ENCODE measurements at places on chromosomes 11 and 22.

GRCh38 chr11:120688163-120688562 is 176.6 kb downstream of the GRIK4 start:
- DNase-seq: no peak

DNA sequence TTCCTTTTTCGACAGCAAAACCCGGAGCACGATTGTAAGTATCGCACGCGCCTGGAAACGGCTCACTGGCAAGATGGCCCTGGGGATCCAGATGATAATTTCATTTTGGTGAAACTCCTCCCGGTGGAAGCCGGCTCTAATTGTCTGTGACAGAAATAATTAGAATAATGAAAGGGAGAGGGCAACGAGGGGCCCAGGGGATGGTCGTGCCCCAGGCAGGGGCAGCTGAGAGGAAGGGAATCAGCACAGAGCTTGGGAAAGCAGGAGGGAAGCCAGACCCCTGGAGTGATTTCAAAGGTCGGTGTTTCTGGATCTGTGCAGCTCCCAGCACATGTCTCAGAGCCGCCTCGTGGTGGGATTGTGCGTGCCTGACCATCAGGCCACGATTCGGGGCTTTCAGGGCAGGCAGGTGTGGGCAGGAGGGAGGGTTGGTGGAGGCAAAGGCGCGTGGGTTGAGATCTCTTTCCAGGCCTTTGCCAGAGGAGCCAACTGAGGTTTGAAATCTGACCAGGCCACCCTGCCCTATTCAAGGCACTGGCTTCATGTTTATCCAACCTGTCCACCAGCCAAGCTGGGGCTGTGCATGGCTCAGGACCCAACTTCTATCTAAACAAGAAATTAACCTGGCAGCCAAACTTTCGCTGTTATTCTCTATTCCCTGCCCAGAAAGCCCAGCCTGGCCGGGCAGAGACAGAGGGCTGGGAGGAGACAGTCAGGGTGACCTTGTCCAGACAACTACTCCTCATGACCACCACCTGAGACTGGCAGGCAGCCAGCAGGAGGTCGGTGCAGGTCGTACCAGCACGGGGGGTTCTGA is 27.8 kb downstream of the ANO1 start:
- DNase-seq: no peak

GRCh38 chr11:44997566-44997965 is 46.9 kb upstream of the TP53I11 start:
- no peak for DNase-seq

- DNase-seq: no peak
These were observed at the start of gene TTLL12 for GRCh38 chr22:43186272-43187170. Gene TTLL12, minus strand, starts transcription at chr22:43187134. Its CDS starts 65 bp downstream, at chr22:43187069.

- DNase-seq: no peak
These were observed 15.7 kb downstream of the STX3 start for GRCh38 chr11:59770869-59771268.

- no peak for DNase-seq
These were observed 50.4 kb downstream of the GDPD4 start for GRCh38 chr11:77250881-77251640.

DNA sequence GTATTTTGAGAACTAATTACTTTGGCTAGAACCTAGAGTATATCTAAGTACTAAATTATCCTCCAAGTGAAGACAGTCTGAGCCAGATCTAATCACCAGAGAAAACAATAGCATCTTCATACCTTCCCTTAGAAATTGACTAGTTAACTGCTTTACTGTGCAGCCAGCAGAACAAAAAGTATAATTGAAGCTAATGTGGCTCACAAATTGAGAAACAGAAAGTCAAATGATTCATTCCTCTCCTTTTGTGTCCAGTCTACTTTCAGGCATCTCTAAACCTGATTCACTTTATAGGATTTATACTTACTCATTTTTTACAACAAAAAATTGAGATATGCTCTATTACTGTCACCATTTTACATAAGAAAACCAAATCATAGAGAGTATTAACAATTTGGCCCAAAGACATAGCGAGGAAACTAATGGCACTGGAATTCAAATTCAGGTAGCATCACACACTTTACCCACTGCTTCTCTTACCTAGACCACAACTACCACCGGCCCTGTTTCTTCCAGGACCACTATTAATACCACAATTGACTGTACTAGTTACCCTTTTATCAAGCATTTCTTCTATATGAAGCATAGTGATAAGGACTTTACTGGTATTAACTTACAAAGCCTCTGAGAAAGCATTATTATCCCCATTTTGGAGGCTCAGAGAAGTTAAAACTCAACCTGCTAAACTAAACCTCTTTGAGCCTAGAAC is 1402.6 kb upstream of the TENM4 start:
- DNase-seq: no peak

GRCh38 chr11:67996622-67997474 is 7.0 kb downstream of the UNC93B1 start:
- no peak for DNase-seq

GRCh38 chr11:2569321-2569721 is 124.5 kb downstream of the KCNQ1 start:
- DNase-seq: no peak

DNA sequence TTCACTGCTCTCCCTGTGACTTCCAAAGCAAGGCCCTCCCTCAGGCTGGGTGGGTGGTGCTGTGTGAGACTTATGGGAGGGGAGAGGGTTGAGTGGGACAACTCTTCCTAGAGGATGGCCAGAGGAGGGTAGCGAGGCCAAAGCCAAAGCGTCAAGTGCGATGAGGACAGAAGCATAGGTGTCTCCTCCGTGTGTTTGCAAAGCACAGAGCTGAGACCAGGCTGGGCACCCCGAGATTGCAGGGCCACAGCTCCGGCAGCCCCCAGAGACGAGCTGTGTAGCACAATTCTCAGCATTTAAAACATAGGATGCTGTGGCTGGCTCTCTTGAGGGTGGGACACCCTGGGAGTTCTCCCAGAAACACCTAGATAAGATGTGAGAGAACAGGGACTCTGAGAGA is 1374.5 kb downstream of the BRD1 start:
- no peak for DNase-seq

DNA sequence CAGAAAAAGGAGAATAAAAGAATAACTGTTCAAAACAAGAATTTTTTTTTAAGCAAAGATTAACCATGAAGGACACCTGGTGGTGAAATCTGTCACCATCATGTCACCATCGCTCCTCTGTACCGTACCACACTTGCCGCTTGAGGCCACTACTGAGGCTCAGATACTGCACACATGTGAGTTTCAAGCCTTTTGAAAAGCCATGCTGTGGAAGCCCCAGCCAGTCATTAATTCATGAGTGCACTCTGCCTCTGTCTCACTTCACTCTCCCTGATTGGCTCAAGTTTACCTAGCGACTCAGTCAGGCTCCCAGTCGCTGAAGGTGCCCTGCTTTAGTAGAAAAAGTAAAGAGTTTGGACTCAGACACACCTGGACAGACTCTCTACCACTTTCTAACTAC is 6.6 kb upstream of the MS4A12 start:
- no peak for DNase-seq

DNA sequence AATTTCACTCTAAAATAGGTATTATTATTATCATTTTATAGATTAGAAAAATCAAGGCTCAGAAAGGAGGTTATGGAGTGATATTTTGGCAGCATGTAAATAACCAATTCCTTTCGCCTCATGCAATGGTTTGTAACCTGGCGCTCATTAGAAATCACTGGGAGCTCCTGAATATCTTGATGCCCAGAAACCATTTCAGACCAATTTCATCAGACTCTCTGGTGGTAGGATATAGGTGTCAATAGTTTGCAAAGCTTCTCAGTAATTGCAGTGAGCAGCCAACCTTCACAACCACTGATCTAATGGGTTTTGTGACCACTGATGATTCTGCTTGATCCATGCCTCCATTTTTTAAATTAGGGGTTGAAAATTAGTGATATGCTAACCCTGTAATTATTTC is 57.8 kb upstream of the ZC3H12C start:
- no peak for DNase-seq

DNA sequence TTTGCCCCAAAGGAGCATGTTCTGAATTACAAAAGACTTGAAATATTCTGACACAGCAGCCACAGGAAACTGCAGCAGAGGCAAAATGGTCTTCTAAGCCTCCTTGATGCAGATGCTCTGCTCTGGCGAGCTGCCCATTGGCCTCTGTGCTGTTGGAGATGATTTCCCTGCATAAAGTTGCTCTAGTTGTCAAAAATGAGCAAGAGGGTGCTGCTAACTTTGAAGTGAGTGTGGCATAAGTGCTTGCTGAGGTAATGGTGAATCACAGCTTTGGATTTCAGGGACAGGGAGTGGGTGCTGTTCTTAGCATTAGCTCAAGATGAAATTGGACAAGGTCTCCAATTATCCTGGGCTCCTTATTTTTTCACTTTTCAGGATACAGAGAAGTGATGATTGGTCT is 435.4 kb downstream of the TMEM135 start:
- peak; percentile 59 for DNase-seq

DNA sequence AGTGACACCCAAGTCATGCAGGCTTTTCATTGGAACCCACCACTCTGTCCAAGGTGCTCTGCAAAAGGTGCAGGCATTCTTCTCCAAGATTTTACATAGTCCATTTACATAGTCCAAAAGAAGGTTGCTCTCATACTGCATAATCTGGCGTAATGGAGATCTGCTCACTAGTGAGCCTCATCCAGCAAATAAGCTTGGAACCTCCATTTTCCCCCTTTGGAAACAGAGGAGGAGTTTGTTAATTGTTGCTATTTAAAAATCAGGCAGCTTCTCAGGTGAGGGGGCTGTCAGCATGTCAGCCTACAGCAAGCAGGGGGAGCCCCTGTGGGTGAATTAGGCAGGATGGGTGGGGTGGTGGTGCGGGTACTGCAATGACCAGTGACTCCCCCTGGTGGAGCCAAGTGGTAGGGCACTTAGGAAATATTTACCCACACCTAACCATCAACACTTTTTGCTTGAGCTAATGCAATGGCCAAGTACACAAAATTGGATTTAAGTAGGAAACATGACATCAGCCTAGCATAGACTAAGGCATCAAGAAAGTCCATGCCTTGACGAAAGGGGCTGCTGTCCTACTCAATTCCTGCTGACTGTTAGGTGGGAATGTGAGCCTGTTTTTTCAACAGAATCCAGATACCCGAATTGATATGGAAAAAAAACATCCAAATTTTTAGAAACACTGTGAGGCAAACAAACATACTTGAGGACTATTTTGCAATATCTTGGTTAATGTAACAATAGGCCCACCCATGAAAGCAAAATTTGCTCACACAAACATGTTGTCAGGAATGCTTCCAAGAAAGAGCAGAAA is 64.5 kb downstream of the AMBRA1 start:
- DNase-seq: peak; percentile 32

DNA sequence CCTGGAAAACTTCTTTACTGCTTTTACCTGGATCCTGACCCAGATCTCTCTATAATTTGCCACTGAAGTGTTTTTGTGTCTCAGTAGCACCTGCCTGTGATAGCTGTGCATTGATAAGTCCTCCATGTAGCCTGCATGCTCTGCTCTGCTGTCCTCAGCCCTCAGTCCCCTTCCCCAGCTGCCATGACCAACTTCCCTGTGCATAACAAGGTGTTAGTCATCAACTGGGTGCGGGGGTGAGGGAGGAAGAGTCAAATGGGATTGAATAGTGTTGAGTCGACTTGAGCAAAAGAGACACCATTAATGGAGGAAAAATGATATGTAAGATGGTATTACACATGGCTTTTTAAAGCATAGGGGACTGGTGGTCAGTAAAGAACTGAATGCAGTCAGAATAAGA is 92.2 kb upstream of the PLET1 start:
- no peak for DNase-seq

- DNase-seq: no peak
These were observed 11.1 kb downstream of the CASP4 start for GRCh38 chr11:104957280-104957679.

GRCh38 chr11:113470233-113470632 is 5.0 kb downstream of the DRD2 start:
- DNase-seq: no peak
